ENCODE measurements at places on chromosomes 3 and 15.

DNA sequence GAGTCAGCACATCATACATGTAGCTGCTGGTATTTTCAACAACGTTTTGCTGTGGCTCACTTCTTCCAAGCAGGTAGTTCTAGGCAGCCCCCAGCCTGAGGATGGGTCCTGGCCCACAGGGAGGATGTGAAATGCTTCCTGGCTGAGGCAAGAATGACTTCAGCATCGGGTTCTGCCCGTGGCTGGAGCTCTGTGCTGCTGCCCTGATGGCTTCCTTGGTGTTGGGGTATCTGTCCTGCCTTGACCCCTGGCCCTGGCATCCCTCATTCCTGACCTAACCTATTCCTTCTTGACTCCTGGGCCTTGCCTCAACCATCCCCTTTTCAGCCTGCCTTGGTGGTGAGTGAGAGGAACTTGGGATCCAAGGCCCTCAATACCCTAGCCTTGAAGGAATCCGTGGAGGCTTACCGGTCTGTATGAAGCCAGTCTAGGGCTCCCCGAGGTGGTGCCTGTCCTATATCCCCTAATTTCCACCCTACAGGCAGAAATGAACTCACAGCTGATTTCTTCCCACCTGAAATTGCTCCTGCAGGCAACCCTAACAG lies 300.6 kb downstream of the TLE3 start:
- no peak for DNase-seq

GRCh38 chr3:50352781-50353180 lies 2.1 kb downstream of the CYB561D2 start:
- DNase-seq: no peak

- DNase-seq: no peak
These were observed 37.7 kb downstream of the SYNM start for GRCh38 chr15:99142562-99142961.

- DNase-seq: no peak
These were observed 171.9 kb downstream of the CACNA2D3 start for GRCh38 chr3:54294214-54294613.

- no peak for DNase-seq
These were observed 276.2 kb upstream of the CTNNB1 start for GRCh38 chr3:40923143-40923542.

- no peak for DNase-seq
These were observed 33.4 kb downstream of the LRRFIP2 start for GRCh38 chr3:37140899-37141541.

DNA sequence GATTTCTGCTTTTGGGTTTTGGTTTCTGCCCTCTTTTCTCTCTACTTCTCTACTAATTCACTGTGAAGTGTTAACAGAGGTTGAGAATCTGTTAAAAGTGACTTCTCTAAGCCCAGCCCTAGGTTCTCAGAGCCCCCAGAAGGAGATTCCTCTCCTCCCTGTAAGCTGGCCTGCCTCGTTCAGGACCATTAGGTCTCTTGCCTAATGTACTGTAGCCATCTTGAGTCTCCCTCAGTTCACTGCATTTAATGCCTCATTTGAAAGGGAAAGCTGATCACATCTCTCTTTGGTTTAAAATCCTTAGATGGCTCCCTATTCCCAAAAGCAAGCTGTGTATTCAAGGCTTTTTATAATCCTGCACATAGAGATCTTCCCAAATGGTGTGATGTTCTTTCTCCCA lies 16.3 kb downstream of the RTP1 start:
- DNase-seq: no peak

GRCh38 chr3:196193736-196194541 lies 17.3 kb downstream of the ZDHHC19 start:
- DNase-seq: no peak

- peak; percentile 29 for DNase-seq
These were observed 6.0 kb downstream of the ISL2 start for GRCh38 chr15:76342382-76343201.

Data from muscle of back (tissue), 13 donors.